ENCODE measurements at places on chromosomes 11 and 22.

GRCh38 chr11:62921573-62922188, 518 bp upstream of the CHRM1 start:
- no peak for DNase-seq

- DNase-seq, result no peak
Measured at GRCh38 chr11:119509282-119509841, 86.4 kb upstream of the THY1 start.

DNA sequence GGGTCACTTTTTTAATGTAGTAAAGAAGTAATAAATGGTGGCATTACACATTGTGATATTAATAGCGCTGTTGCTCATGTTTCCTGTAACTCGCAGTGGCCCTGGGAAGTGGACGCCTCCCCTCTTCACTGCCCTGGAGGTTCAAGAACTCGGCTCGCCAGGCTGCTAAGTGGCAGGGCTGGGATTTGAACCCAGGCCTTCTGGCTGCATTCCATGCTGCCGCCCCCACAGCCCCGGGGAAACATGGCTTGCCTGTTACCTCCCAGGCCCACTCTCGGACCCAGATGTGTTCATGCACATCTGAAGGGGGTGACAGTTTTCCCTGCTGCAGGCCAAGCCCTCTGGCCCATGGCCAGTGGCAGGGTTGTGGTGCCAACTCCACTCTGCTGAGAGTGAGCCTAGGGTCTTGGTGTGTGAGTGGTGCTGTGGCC, 25.0 kb upstream of the MGAT3 start:
- no peak for DNase-seq

- DNase-seq, result no peak
Measured at GRCh38 chr11:132006884-132007580, 636.6 kb downstream of the NTM start.

GRCh38 chr11:6360183-6360582, 30.1 kb upstream of the SMPD1 start:
- DNase-seq, result no peak

- DNase-seq, result no peak
Measured at GRCh38 chr11:103322821-103323220, 213.6 kb downstream of the DYNC2H1 start.

- no peak for DNase-seq
Measured at GRCh38 chr22:50227579-50228215, 17.1 kb downstream of the TUBGCP6 start.

DNA sequence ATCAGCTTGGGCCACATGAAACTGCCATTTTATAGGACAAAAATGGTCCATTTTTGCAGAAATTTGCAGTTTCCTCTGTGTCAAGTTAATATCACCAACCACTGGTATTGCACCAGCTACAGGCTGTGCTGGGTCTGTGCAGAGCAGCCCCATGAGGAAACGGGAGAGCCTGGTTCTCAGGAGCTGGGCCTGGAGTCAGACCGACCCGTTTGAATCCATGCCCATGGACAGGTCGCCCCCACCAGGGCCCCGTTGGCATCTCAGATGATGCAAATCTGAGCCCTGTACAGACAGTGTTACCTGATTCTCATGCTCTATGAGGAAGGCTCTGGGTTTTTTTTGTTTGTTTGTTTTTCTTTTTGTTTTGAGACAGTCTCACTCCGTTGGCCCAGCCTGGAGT, 9.8 kb upstream of the SEC14L6 start:
- no peak for DNase-seq

All from SK-N-DZ (cell line).